ENCODE measurements at places on chromosomes 6 and 20.
A peak's percentile ranks its signal among the peaks of the same experiment; 100 is the strongest.

DNA sequence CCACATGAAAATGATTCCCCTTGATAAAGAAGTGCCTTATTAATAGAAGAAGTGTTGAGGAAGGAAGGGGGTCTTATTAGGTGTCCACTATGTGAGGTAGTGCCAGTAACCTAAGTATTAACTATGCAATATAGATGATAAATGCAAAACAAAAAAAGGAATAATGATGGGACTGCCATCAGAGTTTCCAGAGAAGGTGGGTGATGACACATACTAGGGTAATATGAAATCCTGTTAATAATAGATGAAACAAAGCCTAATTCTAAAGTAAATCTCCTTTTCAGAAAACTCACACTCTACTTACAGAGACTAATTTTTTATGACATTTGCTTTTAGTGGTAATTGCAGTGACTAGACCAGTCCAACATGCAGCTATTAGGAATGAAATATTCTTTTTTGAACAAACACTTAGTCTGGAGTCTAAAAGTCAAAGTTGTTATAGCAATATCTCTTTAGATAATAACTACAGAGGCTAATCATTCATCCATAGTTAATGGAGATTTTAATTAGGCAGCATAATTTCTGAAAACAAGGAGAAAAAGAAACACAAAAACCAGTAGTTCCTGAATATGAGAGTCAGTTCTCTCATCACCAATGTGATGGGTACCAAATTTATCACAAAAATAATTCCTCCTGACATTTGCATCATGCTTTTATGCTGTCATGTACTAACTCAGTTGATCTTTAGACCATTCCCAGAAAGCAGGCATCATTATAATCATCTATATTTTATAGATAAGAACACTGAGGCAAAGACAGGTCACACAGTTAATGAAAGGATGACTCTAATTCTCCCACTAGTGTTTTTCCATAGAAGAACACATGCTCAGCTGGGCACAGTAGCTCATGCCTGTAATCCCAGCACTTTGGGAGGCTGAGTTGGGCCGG lies 208.8 kb upstream of the ARG1 start:
- DNase-seq, result no peak

- DNase-seq, result peak; percentile 40
Observed at GRCh38 chr6:109059571-109060021, 35.0 kb downstream of the SESN1 start.

GRCh38 chr6:126054802-126055201 lies 68.5 kb downstream of the TRMT11 start:
- DNase-seq, result no peak

- no peak for DNase-seq
Observed at GRCh38 chr6:167233490-167233889, 57.6 kb upstream of the UNC93A start.

DNA sequence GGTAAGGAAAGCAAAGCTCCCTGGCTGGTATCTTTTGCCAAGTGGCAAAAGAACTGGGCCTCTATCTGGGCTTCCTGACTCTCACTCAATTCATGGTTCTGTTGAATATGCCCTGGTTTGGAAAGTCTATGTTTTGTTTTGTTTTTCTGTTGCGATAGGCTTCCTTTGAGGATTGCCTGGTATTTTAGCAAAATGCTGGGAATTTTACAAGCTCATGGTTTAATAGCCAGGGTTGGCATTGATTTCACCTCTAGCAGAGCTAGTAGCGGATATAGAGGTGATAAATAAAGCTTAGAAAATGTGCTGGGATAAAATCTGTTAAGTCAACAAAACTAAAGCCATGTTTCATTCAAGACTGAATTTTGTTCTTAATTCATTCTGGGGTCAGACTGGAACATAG lies 109.9 kb downstream of the RNF144B start:
- DNase-seq, result no peak

GRCh38 chr20:6178537-6178936 lies 55.7 kb upstream of the FERMT1 start:
- no peak for DNase-seq

GRCh38 chr6:126195625-126196236 lies 144.2 kb upstream of the CENPW start:
- DNase-seq, result no peak

DNA sequence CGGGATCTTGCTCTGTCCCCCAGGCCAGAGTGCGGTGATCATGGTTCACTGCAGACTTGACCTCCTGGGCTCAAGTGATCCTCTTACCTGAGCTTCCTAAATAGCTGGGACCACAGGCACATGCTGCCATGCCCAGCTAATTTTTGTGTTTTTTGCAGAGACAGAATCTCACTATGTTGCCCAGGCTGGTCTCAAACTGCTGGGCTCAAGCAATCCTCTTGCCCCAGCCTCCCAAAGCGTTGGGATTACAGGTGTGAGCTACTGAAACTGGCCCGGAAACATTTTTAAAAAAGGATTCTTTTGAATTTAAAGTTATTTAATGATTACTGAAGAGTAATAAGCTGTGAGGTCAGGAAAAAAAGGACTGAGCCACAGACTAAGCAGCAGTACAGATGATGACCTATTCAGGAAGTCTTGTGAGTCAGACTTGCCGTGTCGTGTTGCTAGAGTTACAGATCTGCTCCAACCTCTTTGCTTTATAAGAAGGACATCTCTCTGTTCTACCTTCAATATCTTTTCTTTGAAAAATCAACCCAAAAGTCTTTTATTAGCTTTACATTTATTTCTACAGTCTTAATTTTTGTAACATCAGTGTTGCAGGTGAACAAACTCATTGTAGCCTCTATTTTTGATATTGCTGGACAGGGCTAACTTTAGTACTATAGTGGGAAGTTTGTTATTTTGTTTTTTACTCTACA lies 108.7 kb downstream of the NCOA3 start:
- peak; percentile 85 for DNase-seq

GRCh38 chr6:53608396-53608795 lies 57.2 kb downstream of the KLHL31 start:
- DNase-seq, result no peak

GRCh38 chr20:63778034-63778752 lies 38.6 kb downstream of the SLC2A4RG start:
- DNase-seq, result no peak

DNA sequence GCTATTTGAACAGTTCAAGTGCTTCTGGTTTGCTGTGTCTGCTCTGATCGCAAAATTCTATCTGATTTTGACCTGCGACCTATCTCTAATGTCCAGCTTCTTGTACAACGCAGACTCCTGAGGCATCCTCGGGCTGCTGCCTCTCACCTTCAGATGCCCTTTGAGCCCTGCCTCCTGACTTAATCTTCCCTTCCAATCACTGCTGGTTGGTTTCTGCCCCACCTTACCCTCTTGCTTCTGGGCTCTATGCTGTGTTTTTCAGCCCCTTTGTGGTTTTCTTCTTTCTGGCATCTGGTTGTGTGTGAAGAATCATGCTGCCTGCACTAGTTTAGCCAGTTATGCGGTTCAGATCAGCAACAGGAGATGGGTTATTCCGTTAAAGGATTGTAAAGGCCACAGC lies 131.2 kb upstream of the THEMIS start:
- no peak for DNase-seq

DNA sequence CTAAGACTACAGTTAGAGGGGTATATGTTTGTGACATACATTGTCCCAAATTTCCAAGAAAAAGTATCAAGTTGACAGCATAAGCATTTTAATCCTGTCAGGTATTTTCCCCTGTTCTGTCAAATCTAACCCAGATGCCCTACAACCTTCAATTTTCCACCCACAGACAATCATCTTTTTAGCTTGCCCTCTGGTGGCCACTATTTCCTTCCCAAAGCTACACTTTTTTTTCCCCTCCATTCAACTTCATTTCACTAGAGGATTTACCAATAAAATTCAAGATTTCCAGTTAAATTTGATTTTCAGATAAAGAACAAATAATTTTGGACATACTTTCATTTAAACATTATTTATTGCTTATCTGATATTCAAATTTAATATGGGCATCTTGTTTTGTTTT lies 286.6 kb downstream of the TENT5A start:
- DNase-seq, result no peak

GRCh38 chr6:161342039-161342438 lies 68.2 kb upstream of the AGPAT4 start:
- DNase-seq, result no peak
